ENCODE measurements at places on chromosomes 3 and 15.

DNA sequence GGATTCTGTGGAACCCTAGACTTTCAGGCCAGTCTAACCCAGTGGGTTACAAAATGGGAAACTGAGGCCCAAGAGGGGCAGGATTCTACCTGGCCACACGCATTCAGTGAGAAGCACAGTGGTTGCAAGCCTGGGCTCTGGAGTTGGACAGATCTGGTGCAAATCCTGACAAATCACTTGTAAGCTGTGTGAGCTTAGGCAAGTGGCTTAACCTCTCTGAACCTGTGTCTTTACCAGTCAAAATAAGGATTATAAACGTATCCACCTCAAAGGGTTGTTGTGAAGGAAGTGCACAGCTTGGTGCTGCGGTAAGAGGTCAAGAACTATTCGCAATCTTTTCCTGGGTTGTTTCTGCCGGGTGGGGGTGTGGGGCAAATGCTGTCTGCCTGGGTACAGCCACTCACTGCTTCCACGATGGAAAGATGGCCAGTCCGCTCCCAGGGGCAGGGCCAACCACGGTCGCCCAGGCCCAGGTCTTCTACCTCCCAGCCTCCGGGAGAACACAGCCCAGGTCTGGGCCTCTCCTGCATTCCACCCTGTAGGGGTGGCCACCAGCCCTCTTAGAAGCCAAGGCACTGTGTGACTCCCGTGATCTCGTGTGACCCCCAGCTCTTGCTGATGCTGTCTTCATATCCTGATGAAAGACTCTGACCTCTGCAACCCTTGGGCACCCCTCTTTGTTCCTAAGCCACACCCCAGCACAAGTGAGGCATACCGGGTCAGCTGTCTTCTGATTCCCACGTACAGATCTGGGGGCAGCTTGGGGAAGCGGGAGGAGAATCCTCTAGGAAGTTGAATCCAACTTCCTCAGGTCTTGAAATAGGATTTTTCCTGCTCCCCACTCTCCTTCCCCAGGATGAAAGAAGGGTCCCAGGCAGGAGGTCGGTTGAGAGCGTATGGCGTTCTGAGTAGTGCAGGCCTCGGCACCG, 1.5 kb downstream of the CHRNA3 start:
- DNase-seq = no peak

DNA sequence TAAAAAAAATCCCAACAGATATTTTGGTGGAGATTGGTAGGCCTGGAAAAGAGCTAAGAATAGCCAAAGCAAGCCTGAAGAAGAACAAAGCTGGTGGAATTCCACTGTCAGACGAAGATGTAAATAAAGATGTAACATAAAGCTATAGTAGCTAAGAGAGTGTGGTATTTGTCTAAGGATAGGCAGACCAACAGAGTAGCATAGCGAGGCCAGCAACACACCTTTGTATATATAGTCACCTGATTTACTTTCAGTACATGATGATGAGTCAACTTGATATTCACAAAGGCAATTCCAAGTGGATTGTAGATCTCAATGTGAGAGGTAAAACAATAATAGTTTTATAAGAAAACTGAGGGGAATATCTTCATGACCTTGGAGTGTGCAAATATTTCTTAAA, 53.6 kb upstream of the SYN2 start:
- no peak for DNase-seq

- DNase-seq = peak; percentile 95
Measured at GRCh38 chr3:169103951-169104941, 559.3 kb downstream of the MECOM start.

DNA sequence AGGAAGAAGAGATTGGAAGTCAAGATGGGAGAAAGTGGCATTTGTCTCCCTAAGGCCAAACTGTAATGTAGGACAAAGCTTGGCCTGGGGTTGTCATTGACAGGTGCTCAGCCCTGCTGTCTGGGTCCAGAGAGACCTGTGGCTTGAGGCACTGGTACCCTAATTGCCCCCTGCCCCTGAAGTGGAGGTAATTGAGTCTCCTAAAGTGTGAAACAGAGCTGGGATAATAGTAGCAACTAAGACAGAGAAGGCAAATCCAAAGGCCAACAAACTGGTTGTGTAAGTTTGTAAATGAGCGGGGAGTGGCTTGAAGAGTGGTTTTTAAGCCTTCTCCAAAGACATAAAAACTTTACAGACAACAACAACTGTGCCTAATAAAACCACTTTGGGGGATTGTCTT, 264.2 kb upstream of the ROPN1 start:
- DNase-seq = no peak

DNA sequence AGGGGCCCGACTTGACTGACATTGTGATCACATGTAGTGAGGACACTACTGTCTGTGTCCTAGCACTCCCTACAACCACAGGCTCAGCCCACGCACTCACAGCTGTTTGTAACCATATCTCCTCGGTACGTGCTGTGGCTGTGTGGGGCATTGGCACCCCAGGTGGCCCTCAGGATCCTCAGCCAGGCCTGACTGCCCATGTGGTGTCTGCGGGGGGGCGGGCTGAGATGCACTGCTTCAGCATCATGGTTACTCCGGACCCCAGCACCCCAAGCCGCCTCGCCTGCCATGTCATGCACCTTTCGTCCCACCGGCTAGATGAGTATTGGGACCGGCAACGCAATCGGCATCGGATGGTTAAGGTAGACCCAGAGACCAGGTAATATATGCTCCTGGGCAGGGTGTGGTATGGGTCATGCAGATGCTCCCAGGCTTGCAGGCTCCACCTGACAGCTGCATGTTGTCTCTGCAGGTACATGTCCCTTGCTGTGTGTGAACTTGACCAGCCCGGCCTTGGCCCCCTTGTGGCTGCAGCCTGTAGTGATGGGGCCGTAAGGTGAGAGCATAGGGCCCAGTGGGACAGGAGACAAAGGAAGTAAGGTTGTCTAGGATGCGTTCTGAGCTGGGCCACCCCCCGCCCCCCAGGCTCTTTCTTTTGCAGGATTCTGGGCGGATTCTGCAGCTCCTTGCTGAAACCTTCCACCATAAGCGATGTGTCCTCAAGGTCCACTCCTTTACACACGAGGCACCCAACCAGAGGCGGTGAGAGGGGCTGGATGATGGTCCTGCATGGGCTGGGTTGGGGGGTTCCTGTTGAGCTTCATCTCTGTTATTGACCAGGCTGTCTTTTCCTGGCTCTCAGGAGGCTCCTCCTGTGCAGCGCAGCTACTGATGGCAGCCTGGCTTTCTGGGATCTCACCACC, 4.4 kb downstream of the DALRD3 start:
- DNase-seq = peak; percentile 38

DNA sequence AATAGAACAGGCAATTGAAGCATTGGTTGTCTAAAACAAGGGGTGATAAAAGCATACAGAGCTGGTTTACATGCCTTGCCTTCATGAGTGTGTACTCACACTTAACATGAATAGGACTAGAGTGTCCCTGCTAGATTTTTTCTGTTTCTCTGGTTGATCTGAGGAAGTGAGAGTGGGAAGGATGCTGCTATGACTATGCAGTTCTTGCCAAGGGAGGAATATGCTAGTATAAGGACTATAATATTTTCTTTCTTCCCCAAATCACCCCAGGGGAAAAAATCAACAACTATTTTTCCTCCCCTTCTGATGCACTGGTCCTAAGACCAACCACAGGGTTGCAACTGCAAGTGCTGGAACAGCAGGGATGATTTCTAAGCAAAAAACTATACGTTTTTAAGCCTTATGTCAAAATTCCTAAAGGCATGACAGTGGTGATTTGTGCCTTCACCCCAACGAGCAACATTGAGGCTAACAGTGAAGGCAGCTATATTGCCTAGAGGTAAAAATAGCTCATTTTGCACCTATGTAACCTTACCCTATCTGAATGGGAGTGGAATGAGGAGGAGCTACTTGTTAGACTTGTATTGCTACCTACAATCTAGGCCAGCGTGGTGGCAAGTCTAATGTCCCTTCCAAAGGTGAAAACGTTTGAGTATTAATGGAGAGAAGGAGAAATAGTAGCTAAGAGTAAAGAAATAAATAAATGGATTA, 33.5 kb upstream of the USP8 start:
- no peak for DNase-seq

DNA sequence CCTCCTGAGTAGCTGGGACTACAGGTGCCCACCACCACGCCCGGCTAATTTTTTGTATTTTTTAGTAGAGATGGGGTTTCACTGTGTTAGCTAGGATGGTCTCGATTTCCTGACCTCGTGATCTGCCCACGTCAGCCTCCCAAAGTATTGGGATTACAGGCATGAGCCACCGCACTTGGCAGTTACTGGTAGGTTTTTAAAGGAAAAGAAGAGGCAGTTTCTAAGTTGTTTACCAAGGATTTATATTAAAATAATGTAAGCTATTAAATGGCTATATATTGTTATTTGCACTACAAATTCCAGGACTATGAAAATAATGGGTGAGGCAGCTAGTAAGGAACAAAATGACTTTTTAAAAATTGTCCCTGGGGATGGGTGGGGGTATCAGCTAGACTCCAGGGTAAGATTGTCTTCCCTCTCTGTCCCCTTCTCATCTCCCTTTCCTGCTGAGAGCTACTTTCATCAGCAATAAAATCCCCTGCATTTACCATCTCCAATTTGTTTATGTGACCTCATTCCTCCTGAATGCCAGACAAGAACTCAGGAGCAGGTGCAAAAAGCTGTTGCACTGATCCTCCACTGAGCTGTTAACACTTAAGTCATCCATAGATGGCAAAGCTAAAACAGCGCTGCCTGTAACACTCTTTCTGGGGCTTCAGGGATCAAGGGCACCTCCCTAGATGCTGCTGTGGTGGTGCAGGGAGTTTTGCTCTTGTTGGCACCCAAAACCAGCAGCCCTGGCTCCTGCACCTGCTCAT, 165.2 kb downstream of the ZPLD1 start:
- DNase-seq = no peak

GRCh38 chr3:112805126-112805525, 41.5 kb downstream of the CD200R1L start:
- no peak for DNase-seq

DNA sequence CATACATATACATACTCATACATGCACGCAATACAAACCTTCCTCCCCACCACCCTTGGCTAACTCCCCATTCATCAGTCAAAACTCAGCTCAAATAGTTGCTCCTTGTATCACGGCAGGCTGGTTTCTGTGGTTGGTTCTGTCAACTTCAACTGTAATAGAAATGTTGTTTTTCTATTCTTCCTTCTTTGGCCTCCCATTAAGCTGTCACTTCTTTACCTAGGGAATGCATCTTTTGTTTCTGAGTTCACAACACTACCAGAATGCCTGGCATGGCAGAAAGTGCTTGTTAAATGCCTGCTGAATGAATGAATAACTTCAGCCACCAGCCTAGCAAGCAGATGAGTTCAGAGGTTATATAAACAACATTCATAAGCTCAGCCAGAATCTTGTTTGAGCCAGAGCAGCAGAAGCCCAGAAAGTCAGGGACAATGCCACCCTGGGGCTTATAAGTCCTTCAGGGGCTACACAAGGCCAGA, 63.1 kb downstream of the B3GALNT1 start:
- DNase-seq = peak; percentile 95
